NCI-H1436 (cell line): ENCODE measurements at places on chromosomes 3 and 15.

DNA sequence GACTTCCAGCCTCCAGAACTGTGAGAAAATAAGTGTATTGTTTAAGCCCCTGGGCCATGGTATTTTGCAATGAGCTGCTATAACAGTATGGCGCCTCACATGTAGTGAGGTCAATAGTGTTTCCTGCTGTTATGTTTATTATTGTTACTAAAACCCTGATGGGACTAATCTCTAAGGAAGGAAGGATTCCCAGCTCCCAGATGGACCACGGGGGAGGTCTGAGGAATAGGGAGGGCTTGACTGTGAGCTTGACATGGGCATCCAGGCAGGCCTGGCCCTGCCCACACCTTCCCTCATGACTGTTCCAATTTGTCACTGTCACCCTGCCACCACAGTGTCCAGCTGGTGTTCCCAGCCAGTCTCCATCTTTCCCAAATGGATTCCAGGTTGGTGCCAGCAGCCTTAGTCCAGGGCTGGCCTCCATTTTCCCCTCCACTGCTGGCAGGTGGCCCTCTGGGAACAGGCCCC is 14.5 kb upstream of the SLC41A3 start:
- no peak for DNase-seq

- DNase-seq, result no peak
Measured at GRCh38 chr15:67019884-67020520, 45.4 kb upstream of the SMAD3 start.

GRCh38 chr15:46366360-46367007 is 731.7 kb downstream of the SQOR start:
- DNase-seq, result no peak

DNA sequence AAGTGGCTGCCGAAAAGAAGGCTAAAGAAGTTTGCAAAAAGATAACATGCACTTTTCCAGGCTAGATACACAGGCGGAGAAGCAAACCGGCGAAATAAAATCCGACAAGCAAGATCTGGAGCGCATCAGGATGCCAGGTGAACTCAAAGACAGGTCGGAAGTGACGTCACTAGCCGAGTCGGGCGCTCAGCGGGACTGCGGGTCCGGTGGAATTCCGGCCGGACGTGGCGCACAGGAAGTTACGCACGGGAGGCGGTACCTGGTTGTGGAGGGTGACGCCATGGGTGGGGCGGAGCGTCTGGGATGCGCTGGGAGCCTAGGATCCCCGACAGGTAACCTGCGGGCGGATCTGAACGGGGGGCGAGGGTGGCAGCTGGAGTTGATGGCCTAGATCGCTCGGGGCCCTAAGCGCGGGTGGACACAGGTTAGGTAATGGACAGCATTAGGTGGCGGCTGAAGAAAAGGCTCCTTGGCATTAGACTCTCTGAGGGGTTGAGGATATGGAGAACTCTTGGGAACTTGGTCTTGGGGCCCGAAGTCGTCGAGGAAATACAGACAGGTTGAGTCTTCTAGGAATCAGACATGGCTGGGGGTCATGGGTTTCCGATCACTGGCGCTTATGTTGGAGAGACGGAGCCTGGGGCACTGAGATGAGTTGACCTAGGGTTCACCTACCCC is 29.0 kb upstream of the EHHADH start:
- peak; percentile 99 for DNase-seq

DNA sequence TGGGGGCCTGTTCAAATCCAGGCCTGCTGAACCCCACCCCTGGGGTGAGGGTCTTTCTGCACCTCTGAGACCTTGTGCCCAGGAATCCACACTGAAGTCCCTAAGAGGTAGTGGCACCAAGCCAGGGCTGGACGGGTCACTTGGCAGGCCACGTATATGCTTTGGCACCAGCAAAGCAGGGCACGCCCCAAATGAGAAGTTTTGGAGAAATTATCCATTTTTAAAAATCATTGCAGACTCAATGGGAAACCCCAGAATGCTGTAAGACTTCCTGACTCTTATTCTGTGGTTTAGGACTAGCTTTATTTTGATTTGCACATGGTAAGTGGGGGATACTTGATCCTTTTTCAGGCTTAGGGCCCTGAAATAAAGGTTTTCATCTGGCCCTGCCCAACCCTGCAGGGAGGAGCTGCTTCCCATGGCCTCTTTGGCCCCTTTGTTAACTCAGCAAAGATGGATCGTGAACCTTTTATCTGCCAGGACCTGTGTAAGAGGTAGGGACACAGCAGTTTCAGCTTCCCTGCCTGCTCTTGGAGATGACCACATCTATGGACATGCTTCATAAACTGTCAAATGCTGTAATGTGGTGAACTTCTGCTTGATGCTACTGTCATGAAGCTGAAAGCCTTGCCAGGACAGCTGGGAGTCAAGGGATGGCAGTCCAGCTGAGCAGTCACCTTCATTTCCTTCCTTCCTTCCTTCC is 88.0 kb downstream of the HMG20A start:
- no peak for DNase-seq

DNA sequence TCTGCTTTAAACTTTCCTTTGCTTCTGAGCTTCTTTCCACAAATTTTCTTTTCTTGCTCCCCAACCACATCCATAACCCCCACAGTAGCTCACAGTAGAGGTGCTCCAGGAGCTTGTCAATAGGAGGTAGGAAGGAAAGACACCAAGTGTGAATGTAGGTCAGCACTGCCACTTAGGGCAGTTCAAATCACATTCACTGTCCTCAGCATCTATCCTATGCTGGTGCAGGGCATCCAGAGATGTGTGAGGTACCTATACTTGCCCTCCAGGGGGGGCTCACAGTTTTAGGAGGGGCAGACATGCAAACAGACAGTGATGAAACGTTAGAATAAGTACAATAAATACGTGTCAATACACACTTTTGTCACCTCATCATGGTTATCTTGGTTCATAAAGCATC is 1.5 kb upstream of the SPSB4 start:
- DNase-seq, result no peak

DNA sequence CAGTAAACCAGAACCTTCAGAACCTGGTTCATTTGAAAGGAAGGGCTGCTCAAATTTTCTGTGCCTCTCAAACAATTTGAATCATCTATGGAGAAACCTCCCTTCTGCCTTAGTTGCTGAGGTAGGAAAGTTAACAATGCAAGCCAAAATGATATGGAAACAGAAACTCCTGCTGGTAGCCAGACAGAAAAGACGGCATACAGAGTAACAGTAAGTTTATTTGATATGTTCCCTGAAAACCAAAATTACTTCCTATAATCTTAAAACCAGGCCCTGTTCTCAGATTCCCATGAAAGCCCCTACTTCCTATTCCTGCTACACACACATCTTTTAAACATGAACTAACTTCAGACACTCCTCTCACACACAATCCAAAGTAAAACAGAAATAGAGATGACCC is 86.2 kb downstream of the TBC1D5 start:
- no peak for DNase-seq

- DNase-seq, result no peak
Measured at GRCh38 chr15:32096916-32097617, 66.8 kb downstream of the CHRNA7 start.

DNA sequence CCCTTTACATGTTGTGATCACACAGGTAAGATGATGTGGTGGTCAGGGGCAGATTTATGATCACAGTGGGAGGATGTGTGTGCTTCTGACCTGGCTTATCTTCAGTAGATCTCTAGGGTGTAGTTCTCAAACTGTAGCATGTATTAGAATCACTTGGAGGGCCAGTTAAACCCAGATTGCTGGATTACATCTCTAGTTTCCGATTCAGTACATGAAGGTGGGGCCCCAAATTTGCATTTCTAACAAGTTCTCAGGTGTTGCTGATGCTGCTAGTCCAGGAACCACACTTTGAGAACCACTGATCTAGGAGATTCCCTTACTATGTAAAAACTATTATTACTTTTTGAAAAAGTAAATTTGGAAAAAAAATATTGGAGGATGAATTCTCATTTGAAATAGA is 199.3 kb upstream of the GOLIM4 start:
- DNase-seq, result no peak

- no peak for DNase-seq
Measured at GRCh38 chr3:187079090-187080022, 59.9 kb downstream of the RPL39L start.

DNA sequence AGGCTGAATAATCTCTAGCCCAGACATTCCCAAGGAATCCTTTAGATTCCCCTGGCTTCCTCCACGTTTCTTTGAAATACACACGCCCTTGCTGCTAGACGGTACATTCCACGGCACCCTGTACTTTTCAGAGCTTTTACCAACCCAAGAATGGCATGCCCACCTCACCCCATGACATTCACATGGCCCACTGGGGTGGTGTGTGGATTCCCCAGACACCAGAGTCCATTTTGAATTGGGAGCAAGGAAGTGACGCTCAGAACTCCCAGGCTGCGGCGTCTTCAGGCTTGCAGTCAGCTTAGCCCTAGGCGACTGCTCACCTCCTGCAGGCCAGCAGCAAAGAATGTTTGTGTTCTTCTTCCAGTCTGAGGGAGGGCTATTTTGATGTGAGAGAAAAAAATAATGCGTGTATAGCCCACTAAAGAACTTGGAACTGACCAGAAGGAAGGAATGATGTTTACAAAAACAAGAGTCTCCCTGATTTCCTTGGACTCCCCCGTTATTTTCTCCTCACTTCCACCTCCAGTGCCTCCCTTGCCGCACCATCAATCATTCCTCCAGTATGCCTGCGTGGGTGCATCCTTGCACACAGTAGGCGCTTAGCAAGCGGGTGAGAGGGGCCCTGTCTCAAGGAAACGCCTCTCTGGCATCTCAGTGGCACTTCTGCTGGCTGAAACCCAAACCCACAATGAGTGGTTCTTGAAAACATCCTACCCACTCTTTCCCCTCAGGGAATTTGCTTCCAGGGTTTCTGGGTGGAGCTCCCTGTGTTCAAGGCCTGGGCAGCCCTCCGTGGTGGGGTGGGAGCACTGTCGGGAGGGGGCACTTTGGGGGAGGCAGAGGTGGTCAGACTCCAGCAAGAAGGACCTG is 59.9 kb downstream of the SMAD6 start:
- DNase-seq, result no peak

- DNase-seq, result no peak
Measured at GRCh38 chr3:164486150-164486549, 592.1 kb downstream of the SI start.

GRCh38 chr3:114336122-114336697 is 42.4 kb downstream of the TIGIT start:
- no peak for DNase-seq

GRCh38 chr15:31161951-31162350 is 60.4 kb upstream of the TRPM1 start:
- no peak for DNase-seq

DNA sequence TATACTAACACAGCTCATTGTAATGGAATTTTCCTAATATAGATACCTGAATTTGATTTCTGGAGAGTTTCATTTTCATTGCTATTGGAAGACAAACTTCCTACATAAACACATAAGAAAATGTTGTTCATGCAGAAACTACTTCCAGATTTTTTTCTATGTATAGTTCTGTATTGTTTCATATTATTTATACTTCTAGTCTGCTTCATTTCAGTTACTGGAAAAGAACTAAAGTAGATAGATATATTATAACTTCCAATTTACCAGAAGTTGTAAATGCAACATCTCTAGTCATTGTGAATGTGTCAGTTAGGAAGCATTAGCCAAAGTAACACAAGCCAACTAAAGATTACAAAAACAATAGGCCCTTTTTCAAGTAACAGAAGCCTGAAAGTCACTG is 147.3 kb upstream of the ZNF385D start:
- no peak for DNase-seq

- DNase-seq, result no peak
Measured at GRCh38 chr15:80473286-80474223, 69.4 kb downstream of the ARNT2 start.

- no peak for DNase-seq
Measured at GRCh38 chr15:65423150-65423975, 616 bp upstream of the IGDCC4 start.

- no peak for DNase-seq
Measured at GRCh38 chr3:108036401-108036800, 54.4 kb downstream of the CD47 start.

- DNase-seq, result no peak
Measured at GRCh38 chr3:105933871-105934270, 65.1 kb upstream of the CBLB start.

- DNase-seq, result no peak
Measured at GRCh38 chr3:49327485-49327884, 12.4 kb downstream of the USP4 start.

DNA sequence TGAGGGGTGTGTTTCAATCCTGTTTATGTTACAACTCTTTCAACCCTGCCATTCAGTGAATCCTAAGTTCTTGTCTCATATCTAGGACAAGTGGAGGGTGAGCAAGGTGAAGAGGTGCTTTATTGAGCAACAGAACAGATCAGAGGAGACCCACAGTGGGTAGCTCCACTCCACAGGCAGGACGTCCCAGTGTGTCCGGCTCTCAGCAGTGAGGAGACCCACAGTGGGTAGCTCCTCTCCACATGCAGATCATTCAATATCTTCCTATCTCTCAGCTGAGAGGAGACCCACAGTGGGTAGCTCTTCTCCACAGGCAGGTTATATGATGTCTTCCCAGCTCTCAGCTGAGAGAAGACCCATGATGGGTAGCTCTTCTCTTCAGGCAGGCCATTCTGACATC is 556.7 kb downstream of the SI start:
- DNase-seq, result no peak

- DNase-seq, result no peak
Measured at GRCh38 chr3:46463868-46464241, 850 bp downstream of the LTF start.

DNA sequence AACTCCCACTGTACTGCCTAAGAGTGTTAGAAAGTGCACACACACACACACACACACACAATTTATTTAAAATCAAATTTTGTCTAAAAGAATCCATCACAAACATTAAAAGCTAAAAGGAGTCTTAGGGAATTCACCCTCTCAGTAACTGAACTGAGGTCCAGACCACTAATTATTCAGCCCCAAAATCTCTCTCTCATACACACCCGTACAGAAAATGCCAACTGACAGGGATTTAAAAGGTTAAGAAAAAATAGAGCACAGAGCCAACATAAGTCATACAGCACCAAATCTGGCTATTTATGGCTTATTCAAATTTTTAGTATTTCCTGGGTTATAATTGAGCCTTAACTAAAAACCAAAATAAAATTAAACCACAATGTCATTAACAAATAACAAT is 20.7 kb downstream of the GBE1 start:
- DNase-seq, result no peak

GRCh38 chr3:84963137-84963536 is 4.3 kb downstream of the CADM2 start:
- no peak for DNase-seq

DNA sequence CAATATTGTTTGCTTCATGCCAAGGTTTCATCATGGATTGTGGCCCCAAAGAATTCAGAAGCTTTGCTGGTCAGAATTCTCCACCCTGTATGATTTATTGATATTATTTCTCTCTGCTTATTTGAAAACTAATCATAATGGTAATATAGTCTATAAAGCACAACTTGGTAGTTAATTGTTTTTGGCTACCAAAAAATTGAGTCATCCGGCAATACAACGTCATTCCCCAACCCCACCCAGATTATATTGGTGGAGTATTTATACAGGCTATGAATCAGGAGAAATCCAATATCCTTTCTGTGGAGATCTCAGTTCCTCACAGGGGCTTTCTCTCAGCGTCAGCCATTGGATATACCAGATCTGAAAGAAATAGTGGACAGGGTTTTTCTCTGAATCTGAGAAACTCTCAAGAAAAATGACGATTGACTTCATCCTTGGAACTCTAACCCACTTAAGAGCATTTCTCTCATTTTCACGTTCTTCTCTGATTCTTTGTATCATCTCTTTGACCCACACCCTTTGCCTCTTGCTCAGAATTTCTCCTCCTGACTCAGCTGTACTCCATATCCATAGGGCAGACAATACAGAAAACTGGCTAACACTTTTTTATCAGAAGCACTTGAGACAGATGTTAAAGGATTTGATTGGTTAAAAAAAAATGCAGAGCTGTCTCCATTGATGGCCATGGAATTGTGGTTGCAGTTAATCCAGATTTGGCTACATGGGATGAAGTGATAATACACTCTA is 1055.8 kb upstream of the CADM2 start:
- no peak for DNase-seq
